A549 treated with Mapracorat at 1 μM for 4 hours (cell line): ENCODE measurements at places on chromosomes 1 and 21. TPM values are rescaled to one million over a fixed set of nuclear protein-coding genes. Genes with fewer than 3 reads are reported as not detected.

KIF26B gene
- total RNA-seq, result 0.01 to 0.10 TPM (median 0.04 TPM) in 5 replicates

ESRRG gene
- not detected in 5 replicates for total RNA-seq

TGFB2 gene
- 10.2 to 14.8 TPM (median 12.8 TPM) in 5 replicates for total RNA-seq

PTGER3 gene
- total RNA-seq, result not detected in 5 replicates

SERPINC1 gene
- not detected in 5 replicates for total RNA-seq

GCSAML gene
- total RNA-seq, result not detected in 5 replicates

RHOU gene
- total RNA-seq, result 7.3 to 10.1 TPM (median 9.5 TPM) in 5 replicates

RCSD1 gene
- 0.05 to 0.09 TPM (median 0.07 TPM) in 3 of 5 replicates, not detected in the others for total RNA-seq

SYDE2 gene
- total RNA-seq, result 0.68 to 1.1 TPM (median 0.74 TPM) in 5 replicates

TSPEAR gene
- total RNA-seq, result not detected in 5 replicates

AQP10 gene
- total RNA-seq, result not detected in 5 replicates

PLEKHA6 gene
- total RNA-seq, result 23.4 to 33.5 TPM (median 30.9 TPM) in 5 replicates

LINGO4 gene
- total RNA-seq, result not detected in 5 replicates

NEXN gene
- total RNA-seq, result 5.7 to 11.2 TPM (median 7.1 TPM) in 5 replicates

SNRNP40 gene
- total RNA-seq, result 41.5 to 45.1 TPM (median 44.2 TPM) in 5 replicates

PTGS2 gene
- 4.0 to 7.7 TPM (median 6.7 TPM) in 5 replicates for total RNA-seq

IQGAP3 gene
- 12.6 to 20.8 TPM (median 17.0 TPM) in 5 replicates for total RNA-seq

OR10K2 gene
- not detected in 5 replicates for total RNA-seq

MT1HL1 gene
- total RNA-seq, result not detected in 5 replicates

CFHR1 gene
- 0.15 to 0.23 TPM in 2 of 5 replicates, not detected in the others for total RNA-seq

BGLAP gene
- 0.21 to 0.33 TPM (median 0.25 TPM) in 3 of 5 replicates, not detected in the others for total RNA-seq

RAB25 gene
- total RNA-seq, result 0.29 TPM in 1 of 5 replicates, not detected in the others

MUTYH gene
- total RNA-seq, result 6.0 to 9.9 TPM (median 9.0 TPM) in 5 replicates

HES5 gene
- not detected in 5 replicates for total RNA-seq

AADACL4 gene
- total RNA-seq, result not detected in 5 replicates

RIMKLA gene
- total RNA-seq, result 0.39 to 1.3 TPM (median 1.1 TPM) in 5 replicates

SLAMF7 gene
- 1.3 to 2.9 TPM (median 1.6 TPM) in 5 replicates for total RNA-seq

FCRL4 gene
- total RNA-seq, result not detected in 5 replicates

YARS1 gene
- 57.3 to 81.4 TPM (median 60.4 TPM) in 5 replicates for total RNA-seq

MAB21L3 gene
- total RNA-seq, result 0.04 TPM in 1 of 5 replicates, not detected in the others

TPTE gene
- total RNA-seq, result not detected in 5 replicates

DMBX1 gene
- 0.63 to 1.2 TPM (median 0.94 TPM) in 5 replicates for total RNA-seq

SPTA1 gene
- total RNA-seq, result not detected in 5 replicates

LCE2C gene
- not detected in 5 replicates for total RNA-seq

SH2D2A gene
- total RNA-seq, result 2.4 to 4.2 TPM (median 3.4 TPM) in 5 replicates

CLCA4 gene
- not detected in 5 replicates for total RNA-seq

COL24A1 gene
- total RNA-seq, result 0.02 to 0.06 TPM (median 0.02 TPM) in 4 of 5 replicates, not detected in the other

HMGN1 gene
- total RNA-seq, result 166 to 196 TPM (median 174 TPM) in 5 replicates

TMEM82 gene
- not detected in 5 replicates for total RNA-seq

RGL1 gene
- 0.64 to 0.95 TPM (median 0.82 TPM) in 5 replicates for total RNA-seq

SYT14 gene
- total RNA-seq, result 0.05 to 0.10 TPM (median 0.08 TPM) in 4 of 5 replicates, not detected in the other
